ENCODE measurements at places on chromosomes 6 and 20. TPM values are rescaled to one million over a fixed set of nuclear protein-coding genes. Genes with fewer than 3 reads are reported as not detected.

Gene HTR1E
- total RNA-seq, result not detected

Gene COL21A1
- total RNA-seq, result 0.43 TPM

Gene CRISP3
- total RNA-seq, result not detected

Gene CSTF1
- total RNA-seq, result 87.2 TPM

Gene NECAB3
- total RNA-seq, result 40.2 TPM

Gene CCDC170
- total RNA-seq, result 0.06 TPM

Gene OXT
- total RNA-seq, result not detected

Gene ADGRF4
- not detected for total RNA-seq

Gene SPATA25
- total RNA-seq, result 0.43 TPM

Gene POM121L2
- not detected for total RNA-seq

Gene PTCRA
- total RNA-seq, result not detected

Gene FKBP1C
- total RNA-seq, result 0.34 TPM

Gene SLC35B2
- 47.0 TPM for total RNA-seq

Data from neural progenitor cell (in vitro differentiated cells).